Common myeloid progenitor, CD34-positive (primary cell): ENCODE measurements at places on chromosomes 5 and 9.

- H3K4me1 ChIP-seq = no peaks in the 10 kb centered on the region
- no peak for DNase-seq
- no peak overlapping the region for H3K4me3 ChIP-seq
- H3K36me3 ChIP-seq = no peaks in the 10 kb centered on the region
Measured at GRCh38 chr5:124858612-124859011, 112.2 kb upstream of the ZNF608 start.

- no peak for DNase-seq
- H3K27me3 ChIP-seq = no peaks in the 10 kb centered on the region
- no peak overlapping the region for H3K4me3 ChIP-seq
- H3K36me3 ChIP-seq = peaks cover 69% of the 10 kb centered on the region
Measured at GRCh38 chr9:36208521-36209253, 18.0 kb downstream of the CLTA start.

DNA sequence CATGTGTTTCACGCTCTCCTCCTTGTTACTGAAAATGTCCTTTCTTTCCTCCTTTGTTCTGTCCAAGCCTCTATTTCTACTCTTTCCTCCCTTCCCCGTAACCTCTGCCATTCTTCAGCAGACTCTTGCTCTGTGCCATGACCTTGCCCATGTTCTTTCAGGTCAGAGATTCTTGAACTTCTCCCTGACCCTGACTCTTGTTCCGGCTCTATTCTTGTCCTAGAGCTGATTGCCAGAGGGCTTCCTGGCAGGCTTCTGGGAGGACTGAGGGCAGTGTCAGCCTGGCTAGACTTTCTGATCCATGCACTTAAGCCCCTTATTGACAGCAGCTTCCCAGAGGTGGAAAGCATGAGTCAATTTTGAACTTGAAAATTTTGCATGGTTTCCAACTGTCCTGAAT lies 174.2 kb downstream of the TMEM161B start:
- H3K27me3 ChIP-seq = no peaks in the 10 kb centered on the region
- no peaks in the 10 kb centered on the region for H3K36me3 ChIP-seq
- no peak for DNase-seq
- no peak overlapping the region for H3K4me3 ChIP-seq
- no peak overlapping the region for H3K27ac ChIP-seq
- H3K4me1 ChIP-seq = no peaks in the 10 kb centered on the region

DNA sequence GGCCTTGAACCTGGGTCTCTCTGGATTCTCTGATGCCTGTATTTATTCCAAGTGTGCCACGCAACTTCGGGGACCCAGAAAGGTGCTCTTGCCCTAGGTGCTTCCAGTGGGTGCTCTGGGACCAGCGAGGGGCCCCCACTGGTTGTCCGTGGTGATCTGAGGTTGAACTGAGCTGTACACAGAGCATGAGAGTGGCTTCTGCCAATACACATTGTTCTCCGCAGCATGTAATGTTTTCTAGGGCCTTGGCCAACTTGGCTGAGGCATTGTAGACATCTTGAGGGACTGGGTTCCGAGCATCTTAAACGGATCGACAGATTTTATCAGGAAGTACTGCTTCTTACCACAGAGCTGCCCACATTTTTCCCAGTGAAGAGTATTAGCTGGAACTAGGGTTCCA lies 117.9 kb downstream of the MTX3 start:
- DNase-seq = no peak
- no peak overlapping the region for H3K4me3 ChIP-seq
- H3K4me1 ChIP-seq = no peaks in the 10 kb centered on the region
- no peaks in the 10 kb centered on the region for H3K36me3 ChIP-seq

DNA sequence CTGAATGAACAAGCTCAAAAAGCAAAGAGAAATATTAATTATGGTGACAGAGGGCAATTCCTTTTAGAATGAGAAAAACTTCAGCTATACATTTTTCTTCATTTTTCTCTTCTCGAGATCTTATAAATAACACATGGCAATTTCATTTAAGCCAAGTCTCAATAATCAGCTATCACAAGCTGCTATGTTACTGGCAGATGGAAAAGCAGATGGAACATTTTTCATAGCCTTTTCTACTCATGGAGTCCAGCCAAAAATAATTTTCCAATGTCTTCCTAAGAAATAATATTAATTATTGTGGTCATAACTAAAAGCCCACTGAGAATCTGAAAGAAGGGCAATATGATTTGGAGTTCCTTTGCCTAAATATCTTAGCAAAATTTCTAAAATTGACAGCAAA lies 35.6 kb downstream of the SKIC3 start:
- no peak overlapping the region for H3K27ac ChIP-seq
- H3K4me1 ChIP-seq = no peaks in the 10 kb centered on the region
- H3K27me3 ChIP-seq = no peaks in the 10 kb centered on the region
- no peak overlapping the region for H3K4me3 ChIP-seq
- peaks cover 17% of the 10 kb centered on the region for H3K36me3 ChIP-seq

GRCh38 chr9:89996773-89997172 lies 392.0 kb downstream of the GADD45G start:
- no peak overlapping the region for H3K27ac ChIP-seq
- H3K27me3 ChIP-seq = no peaks in the 10 kb centered on the region
- DNase-seq = no peak
- no peaks in the 10 kb centered on the region for H3K36me3 ChIP-seq
- no peak overlapping the region for H3K4me3 ChIP-seq

- H3K4me3 ChIP-seq = no peak overlapping the region
- no peaks in the 10 kb centered on the region for H3K27me3 ChIP-seq
- no peak overlapping the region for H3K27ac ChIP-seq
- no peaks in the 10 kb centered on the region for H3K4me1 ChIP-seq
Measured at GRCh38 chr5:60371065-60371464, 328.9 kb downstream of the DEPDC1B start.

- H3K4me1 ChIP-seq = no peaks in the 10 kb centered on the region
- H3K4me3 ChIP-seq = no peak overlapping the region
- H3K27ac ChIP-seq = no peak overlapping the region
Measured at GRCh38 chr9:81318571-81318970, 370.8 kb downstream of the TLE1 start.

- no peak overlapping the region for H3K27ac ChIP-seq
- H3K27me3 ChIP-seq = no peaks in the 10 kb centered on the region
- H3K36me3 ChIP-seq = no peaks in the 10 kb centered on the region
- peak; percentile 24 for DNase-seq
Measured at GRCh38 chr9:621201-621855, 220.2 kb upstream of the DMRT1 start.

DNA sequence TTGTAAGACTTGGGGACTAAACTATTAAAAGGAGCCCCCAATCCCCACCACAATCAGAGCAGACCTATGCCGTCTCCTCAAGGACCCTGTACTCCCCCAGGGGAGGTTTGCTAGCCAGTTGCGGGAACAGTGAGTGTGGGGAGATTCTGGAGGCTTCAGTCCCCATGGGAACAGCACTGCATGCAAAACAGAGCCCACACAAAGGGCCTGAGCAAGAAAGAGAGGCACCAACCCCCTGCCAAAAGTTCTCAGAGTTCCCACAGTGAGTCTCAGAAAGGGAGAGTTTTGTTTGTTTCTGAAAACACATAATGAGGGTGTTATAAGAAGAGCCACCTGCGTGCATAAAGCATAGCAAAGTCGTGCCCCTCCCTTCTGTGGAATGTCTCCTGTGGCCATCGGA lies 56.6 kb downstream of the CFAP90 start:
- no peak overlapping the region for H3K4me3 ChIP-seq
- no peak for DNase-seq
- H3K27ac ChIP-seq = no peak overlapping the region
- no peaks in the 10 kb centered on the region for H3K36me3 ChIP-seq
- H3K4me1 ChIP-seq = no peaks in the 10 kb centered on the region
- peaks cover 9% of the 10 kb centered on the region for H3K27me3 ChIP-seq

GRCh38 chr9:135858491-135859185 lies 48.7 kb downstream of the CAMSAP1 start:
- no peak overlapping the region for H3K4me3 ChIP-seq
- H3K36me3 ChIP-seq = peaks cover 8% of the 10 kb centered on the region
- H3K4me1 ChIP-seq = no peaks in the 10 kb centered on the region
- DNase-seq = no peak
- H3K27ac ChIP-seq = no peak overlapping the region

GRCh38 chr5:10600626-10601245 lies 36.9 kb downstream of the ANKRD33B start:
- no peak overlapping the region for H3K27ac ChIP-seq
- no peak for DNase-seq
- H3K36me3 ChIP-seq = no peaks in the 10 kb centered on the region

DNA sequence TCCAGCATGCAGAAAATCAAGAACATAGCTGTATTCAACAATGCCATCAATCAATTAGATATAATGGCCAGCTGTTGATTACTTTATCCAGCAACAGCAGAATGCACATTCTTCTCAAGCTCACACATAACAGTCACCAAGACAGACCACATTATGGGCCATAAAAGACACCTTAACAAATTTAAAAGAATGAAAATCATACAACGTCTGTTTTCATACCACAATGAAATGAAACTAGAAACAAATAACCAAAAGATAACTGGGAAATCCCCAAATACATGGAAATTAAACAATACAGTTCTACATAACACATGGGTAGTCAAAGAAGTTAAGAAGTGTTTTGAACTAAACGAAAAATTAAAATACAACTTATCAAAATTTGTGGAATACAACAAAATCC lies 130.9 kb upstream of the GNA14 start:
- no peak overlapping the region for H3K4me3 ChIP-seq
- H3K27me3 ChIP-seq = no peaks in the 10 kb centered on the region
- H3K36me3 ChIP-seq = peaks cover 36% of the 10 kb centered on the region
- DNase-seq = no peak
- no peak overlapping the region for H3K27ac ChIP-seq

- peak overlapping the region; percentile 99 for H3K27ac ChIP-seq
- H3K4me1 ChIP-seq = peaks cover 21% of the 10 kb centered on the region
- H3K27me3 ChIP-seq = no peaks in the 10 kb centered on the region
- peak overlapping the region; percentile 95 for H3K4me3 ChIP-seq
- H3K36me3 ChIP-seq = peaks cover 4% of the 10 kb centered on the region
- no peak for DNase-seq
Measured at GRCh38 chr9:104094534-104095015, 466 bp downstream of the SMC2 start.

GRCh38 chr9:87069690-87070089 lies 122.4 kb upstream of the GAS1 start:
- no peaks in the 10 kb centered on the region for H3K36me3 ChIP-seq
- H3K27me3 ChIP-seq = no peaks in the 10 kb centered on the region
- no peaks in the 10 kb centered on the region for H3K4me1 ChIP-seq
- no peak overlapping the region for H3K27ac ChIP-seq

DNA sequence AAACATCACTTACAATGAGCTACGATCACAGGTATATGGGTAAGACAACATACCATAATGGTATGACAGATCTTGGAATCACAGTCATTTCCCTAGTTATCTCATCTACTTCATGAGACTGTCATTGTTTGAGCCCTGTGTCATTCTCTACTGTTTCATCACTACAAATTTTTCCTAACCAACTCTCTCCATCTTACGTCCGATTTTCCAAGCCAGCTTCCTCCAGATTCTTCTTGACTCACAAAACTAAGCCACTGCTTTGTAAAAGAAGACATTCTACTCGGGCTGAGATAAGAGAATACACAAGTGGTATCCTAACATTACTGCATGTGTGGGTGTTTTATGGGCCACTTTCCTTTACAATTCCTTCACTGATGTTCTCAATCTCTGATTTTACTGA lies 49.6 kb downstream of the SERINC5 start:
- H3K36me3 ChIP-seq = peaks cover 4% of the 10 kb centered on the region
- no peak for DNase-seq
- no peak overlapping the region for H3K27ac ChIP-seq
- no peak overlapping the region for H3K4me3 ChIP-seq
- H3K27me3 ChIP-seq = no peaks in the 10 kb centered on the region

GRCh38 chr5:103280967-103281366 lies 22.4 kb downstream of the MACIR start:
- H3K4me1 ChIP-seq = no peaks in the 10 kb centered on the region
- no peak for DNase-seq
- H3K27ac ChIP-seq = no peak overlapping the region
- H3K4me3 ChIP-seq = no peak overlapping the region
- H3K36me3 ChIP-seq = peaks cover 6% of the 10 kb centered on the region

- H3K4me3 ChIP-seq = no peak overlapping the region
- H3K27ac ChIP-seq = no peak overlapping the region
- H3K4me1 ChIP-seq = peaks cover 23% of the 10 kb centered on the region
- H3K27me3 ChIP-seq = no peaks in the 10 kb centered on the region
- no peak for DNase-seq
Measured at GRCh38 chr5:10308844-10309243, 1.1 kb upstream of the CMBL start.

GRCh38 chr9:3750321-3750720 lies 224.5 kb upstream of the RFX3 start:
- H3K36me3 ChIP-seq = no peaks in the 10 kb centered on the region
- no peak overlapping the region for H3K27ac ChIP-seq
- H3K4me3 ChIP-seq = no peak overlapping the region
- H3K4me1 ChIP-seq = no peaks in the 10 kb centered on the region

GRCh38 chr9:120365386-120365785 lies 214.6 kb downstream of the CDK5RAP2 start:
- no peak overlapping the region for H3K27ac ChIP-seq
- H3K4me1 ChIP-seq = no peaks in the 10 kb centered on the region
- peak; percentile 16 for DNase-seq
- no peaks in the 10 kb centered on the region for H3K36me3 ChIP-seq
- H3K4me3 ChIP-seq = no peak overlapping the region
- H3K27me3 ChIP-seq = no peaks in the 10 kb centered on the region

DNA sequence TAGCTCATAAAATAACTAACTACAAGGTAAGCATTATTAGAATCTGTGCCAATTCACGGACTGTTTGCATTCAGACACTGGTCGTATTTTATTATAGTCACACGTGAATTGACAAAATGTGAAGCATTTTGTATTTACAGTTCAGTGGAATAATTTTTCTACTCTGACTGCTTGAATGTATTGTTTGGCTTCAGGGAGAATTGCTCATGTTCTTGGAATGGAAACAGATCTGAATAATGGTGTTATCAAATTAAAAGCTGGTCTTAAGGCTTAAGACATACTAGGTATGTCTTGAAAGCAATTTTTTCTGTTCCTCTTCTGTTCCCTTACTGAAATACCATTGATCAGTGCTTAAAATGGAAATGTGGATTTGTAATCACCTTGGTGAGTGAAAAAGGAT lies 543.7 kb upstream of the TLE4 start:
- H3K27me3 ChIP-seq = no peaks in the 10 kb centered on the region
- DNase-seq = no peak
- H3K4me3 ChIP-seq = no peak overlapping the region
- H3K36me3 ChIP-seq = no peaks in the 10 kb centered on the region
- no peaks in the 10 kb centered on the region for H3K4me1 ChIP-seq

- H3K36me3 ChIP-seq = no peaks in the 10 kb centered on the region
- no peaks in the 10 kb centered on the region for H3K4me1 ChIP-seq
- no peak overlapping the region for H3K27ac ChIP-seq
- H3K27me3 ChIP-seq = no peaks in the 10 kb centered on the region
- no peak overlapping the region for H3K4me3 ChIP-seq
- no peak for DNase-seq
Measured at GRCh38 chr9:74783408-74783807, 104.3 kb downstream of the TRPM6 start.

GRCh38 chr9:6552498-6553121 lies 92.9 kb downstream of the GLDC start:
- H3K36me3 ChIP-seq = no peaks in the 10 kb centered on the region
- H3K4me1 ChIP-seq = no peaks in the 10 kb centered on the region
- H3K27ac ChIP-seq = no peak overlapping the region
- no peaks in the 10 kb centered on the region for H3K27me3 ChIP-seq
